Myometrial cell (primary cell): ENCODE measurements at places on chromosomes 11 and 22. TPM values are rescaled to one million over a fixed set of nuclear protein-coding genes. Genes with fewer than 3 reads are reported as not detected.

TMEM126B gene
- 50.2 and 60.3 TPM in 2 replicates for total RNA-seq

PLAAT5 gene
- not detected in 2 replicates for total RNA-seq

SEC14L3 gene
- total RNA-seq, result not detected in 2 replicates

GLYATL2 gene
- 0.18 TPM in 1 of 2 replicates, not detected in the other for total RNA-seq

NLRP10 gene
- 1.6 and 2.9 TPM in 2 replicates for total RNA-seq

CHRDL2 gene
- total RNA-seq, result not detected in 2 replicates

MS4A7 gene
- total RNA-seq, result not detected in 2 replicates

MS4A15 gene
- total RNA-seq, result not detected in 2 replicates

APOL6 gene
- 18.4 and 19.3 TPM in 2 replicates for total RNA-seq

SAAL1 gene
- 12.1 and 17.0 TPM in 2 replicates for total RNA-seq

NRXN2 gene
- not detected in 2 replicates for total RNA-seq
